ENCODE measurements at places on chromosomes 3 and 15. TPM values are rescaled to one million over a fixed set of nuclear protein-coding genes. Genes with fewer than 3 reads are reported as not detected.

- no peak for DNase-seq
These were observed 5.4 kb upstream of the CYP1A1 start for GRCh38 chr15:74730619-74731316.

DNA sequence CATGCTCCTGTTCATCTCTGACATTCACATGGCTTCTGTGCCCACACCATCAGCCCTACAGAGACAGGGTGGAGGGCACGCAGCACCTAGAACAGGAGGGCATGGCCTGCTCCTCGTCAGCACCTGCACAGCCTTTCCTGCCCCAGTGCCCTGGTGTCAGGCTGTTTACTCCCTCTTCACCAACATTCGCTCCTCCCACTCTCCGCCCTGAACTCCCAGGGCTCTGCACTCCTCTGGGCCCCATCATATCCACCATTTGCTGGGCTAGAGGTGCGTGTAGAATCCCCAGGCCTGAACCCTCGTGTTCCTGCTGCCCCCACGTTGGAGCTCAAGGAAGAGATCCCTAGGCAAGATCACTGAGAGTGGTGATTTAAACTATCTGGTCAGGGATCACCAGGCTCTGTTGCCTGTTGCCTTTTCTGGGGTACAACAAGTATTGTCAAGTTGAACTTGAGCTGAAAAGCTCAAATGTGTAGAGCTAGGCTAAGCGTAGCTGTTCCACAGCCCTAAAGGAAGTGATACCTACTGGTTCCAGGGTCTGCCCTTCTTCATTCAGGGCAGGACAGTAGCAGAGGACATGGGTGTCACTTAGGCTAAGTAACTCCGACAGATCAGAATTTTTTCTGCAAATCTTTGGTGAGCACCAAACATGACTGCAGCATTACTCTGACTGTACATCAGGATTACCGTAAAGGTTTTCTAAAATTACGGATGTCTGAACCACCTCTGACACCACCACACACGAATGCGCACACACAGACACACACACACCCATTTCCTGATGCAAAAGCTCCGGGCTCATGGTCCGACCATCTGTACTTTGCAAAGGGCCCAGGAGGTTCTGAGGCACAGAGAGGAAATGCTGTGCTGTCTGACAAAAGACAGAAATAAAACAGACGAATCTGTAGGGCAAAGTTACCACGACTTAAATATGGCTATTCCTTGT lies 43.7 kb upstream of the GNB5 start:
- no peak for DNase-seq

DNA sequence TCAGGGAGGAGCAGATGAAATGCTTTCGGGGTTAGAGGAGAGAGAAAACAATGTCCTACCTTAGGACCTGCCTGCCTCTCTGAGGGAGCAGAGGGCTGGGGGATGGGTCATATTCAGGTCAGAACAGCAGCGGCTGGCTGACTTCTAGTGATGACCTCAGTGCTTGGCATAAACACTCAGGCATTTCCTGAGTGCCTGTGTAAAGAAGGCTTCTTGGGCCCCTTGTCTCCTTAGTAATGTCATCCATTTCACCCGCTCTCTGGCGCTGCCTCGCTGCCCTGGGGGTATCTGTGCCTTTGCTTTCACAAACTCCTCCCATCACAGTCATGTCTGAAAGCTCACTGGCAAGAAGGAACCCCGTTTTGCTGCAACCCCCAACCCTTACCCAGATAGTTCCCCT lies 82.9 kb upstream of the GSK3B start:
- DNase-seq = peak; percentile 45

The GHSR gene
- not detected for total RNA-seq

GRCh38 chr3:183988216-183988790 lies 29.4 kb downstream of the ABCC5 start:
- DNase-seq = no peak

- no peak for DNase-seq
These were observed 23.6 kb upstream of the KIF23 start for GRCh38 chr15:69390575-69390974.

The SPINK8 gene
- total RNA-seq = not detected

DNA sequence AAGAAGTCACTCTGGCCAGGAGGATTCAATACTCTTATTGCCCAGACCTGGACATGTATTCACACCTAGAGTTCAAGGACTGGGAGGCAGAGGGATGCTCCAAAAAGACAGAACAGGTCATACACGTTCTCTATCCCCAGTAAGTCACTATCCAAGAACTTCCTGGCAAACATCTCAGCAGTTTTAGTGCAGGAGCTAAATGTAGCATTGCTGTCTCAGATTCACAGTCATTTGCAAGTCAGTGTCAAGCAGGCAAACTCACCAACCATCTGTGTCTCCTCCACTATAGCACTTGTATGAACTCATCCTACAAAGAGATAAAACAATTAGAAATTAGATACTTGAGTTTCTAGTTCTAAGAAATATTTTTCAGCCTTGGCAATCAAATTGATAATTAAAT lies 38.4 kb downstream of the ABHD17C start:
- no peak for DNase-seq

DNA sequence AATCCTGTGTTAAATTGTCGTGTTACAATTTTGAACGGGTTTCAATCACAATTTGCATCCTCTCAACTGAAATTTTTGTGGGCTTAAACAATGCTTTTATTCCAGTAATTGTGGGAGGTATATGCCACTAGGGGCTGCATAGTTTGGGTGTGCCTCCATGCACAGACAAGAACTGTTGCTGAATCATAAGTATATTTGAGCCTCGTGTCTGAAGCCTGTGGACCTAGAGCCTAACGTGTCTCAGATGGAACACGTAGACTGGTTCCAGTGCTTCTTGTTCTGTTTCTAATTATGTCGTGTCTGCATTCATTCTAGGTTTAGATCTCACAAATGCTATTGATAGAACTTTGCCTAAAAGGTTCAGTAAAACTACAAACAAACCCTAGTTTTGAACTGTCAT lies 363.4 kb downstream of the RBMS3 start:
- DNase-seq = no peak

The NIPA2 gene
- total RNA-seq = 81.5 TPM

The GOLGA8N gene
- 2.0 TPM for total RNA-seq

The HDC gene
- total RNA-seq = not detected

DNA sequence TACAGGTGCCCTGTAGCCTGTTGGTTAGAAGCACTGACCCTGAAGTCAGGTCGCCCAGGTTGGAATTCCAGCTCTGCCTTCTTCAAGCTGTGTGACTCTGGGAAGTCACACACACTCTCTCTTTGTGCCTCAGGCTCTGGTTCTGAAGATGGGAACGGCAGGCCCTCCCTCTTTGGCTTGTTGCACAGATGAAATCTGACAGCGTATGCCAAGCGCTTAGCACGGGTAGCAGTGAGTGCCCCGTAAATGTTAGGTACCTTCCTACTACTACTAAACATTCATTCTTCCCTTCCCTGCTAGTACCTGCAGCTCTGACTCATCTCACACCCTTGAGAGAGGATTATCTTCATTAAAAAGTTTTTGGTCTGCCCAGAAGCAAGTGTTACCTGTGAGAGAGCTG lies 139.0 kb downstream of the PGPEP1L start:
- DNase-seq = no peak

DNA sequence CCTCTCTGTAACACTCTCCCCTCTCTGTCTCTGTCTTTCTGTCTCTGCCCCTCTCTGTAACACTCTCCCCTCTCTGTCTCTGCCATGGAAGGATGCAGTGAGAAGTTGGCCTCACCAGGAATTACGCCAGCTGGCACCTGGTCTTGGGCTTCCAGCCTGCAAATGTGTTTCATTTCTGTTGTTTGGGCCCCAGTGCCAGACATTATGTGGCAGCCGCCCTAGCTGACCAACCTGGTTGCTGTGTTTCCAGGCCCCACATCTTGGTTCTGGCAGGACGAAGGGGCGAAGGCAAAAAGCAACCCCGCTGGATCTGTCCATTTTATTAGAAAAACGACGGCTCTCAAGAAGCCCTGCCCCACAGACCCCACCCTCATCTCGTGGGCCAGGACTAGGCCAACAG lies 5.2 kb upstream of the ZXDC start:
- DNase-seq = no peak

The RTP1 gene
- total RNA-seq = not detected

DNA sequence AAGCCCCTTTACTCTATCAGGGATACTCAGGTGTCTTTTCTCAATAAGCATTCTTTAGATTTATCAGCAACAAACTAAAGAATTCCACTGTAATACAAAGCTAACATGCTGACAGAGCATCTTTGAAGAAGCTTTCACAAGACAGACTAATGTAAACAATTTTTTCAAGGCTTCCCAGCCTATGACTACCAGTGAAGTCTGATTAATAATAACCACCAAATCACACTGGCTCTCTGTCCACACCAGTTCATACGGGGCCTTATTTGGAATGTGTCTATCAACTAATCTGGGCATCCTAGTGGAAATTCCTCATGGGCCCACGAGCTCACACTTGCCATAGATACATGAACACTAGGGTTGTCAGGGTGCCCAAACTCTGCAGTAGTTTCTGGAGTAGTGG lies 84.5 kb downstream of the EFL1 start:
- no peak for DNase-seq

The USP8 gene
- 33.3 TPM for total RNA-seq

GRCh38 chr3:171770689-171771620 lies 39.3 kb downstream of the PLD1 start:
- DNase-seq = no peak

- no peak for DNase-seq
These were observed 2.2 kb upstream of the BNIP2 start for GRCh38 chr15:59691194-59691805.

GRCh38 chr3:133573054-133573628 lies 345 bp upstream of the CDV3 start:
- DNase-seq = peak; percentile 99

DNA sequence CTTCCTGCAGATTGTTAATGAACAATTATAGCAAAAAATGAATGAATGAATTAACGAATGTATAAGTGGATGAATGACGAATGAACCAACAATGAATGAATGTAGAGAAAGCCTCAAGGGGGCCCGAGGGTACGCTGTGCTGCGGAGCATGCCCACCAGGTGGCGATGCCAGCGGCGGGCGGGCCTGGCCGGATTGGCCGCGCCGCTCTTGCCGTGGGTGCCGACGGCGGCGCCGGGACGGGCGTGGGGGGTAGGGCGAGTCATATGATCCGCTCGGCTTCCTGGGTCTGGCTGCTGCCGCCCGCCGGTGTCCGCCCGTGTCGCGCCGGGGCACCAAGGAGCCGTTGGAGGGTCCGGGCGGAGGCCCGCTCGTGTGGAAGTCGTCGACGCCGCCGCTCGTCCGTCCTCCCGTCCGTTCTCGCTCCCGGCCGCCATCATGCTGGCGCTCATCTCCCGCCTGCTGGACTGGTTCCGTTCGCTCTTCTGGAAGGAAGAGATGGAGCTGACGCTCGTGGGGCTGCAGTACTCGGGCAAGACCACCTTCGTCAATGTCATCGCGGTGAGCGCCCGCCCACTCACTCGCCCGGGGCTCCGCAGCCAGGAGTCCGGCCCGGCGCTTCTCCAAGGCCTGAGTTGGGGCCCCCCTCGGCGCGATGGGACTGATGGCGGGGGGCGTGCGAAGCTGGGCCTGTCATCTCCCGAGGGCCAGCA lies at the start of gene ARL8B:
Gene ARL8B (plus strand): TSS at position 263 of the 711 bp plus-strand sequence. CDS start 174 bp downstream, at position 437.
- DNase-seq = no peak

GRCh38 chr3:64295594-64295993 lies 70.3 kb upstream of the PRICKLE2 start:
- DNase-seq = no peak

GRCh38 chr3:188170461-188171459 lies 16.8 kb downstream of the LPP start:
- DNase-seq = no peak
